Right lung (tissue), 10 donors: ENCODE measurements at places on chromosomes 3 and 15. TPM values are rescaled to one million over a fixed set of nuclear protein-coding genes. Genes with fewer than 3 reads are reported as not detected.

GOLGA8N gene
- 23.0 TPM for polyA plus RNA-seq

CELSR3 gene
- polyA plus RNA-seq = 0.56 TPM

LRRN1 gene
- polyA plus RNA-seq = 23.4 TPM

RAB6B gene
- polyA plus RNA-seq = 6.2 TPM

GOLGA8O gene
- 0.75 TPM for polyA plus RNA-seq

FANCD2OS gene
- 0.36 TPM for polyA plus RNA-seq

TMEM207 gene
- 0.17 TPM for polyA plus RNA-seq

SPINT1 gene
- 46.0 TPM for polyA plus RNA-seq

DISP2 gene
- 1.1 TPM for polyA plus RNA-seq

CCDC51 gene
- polyA plus RNA-seq = 16.4 TPM

CCR4 gene
- polyA plus RNA-seq = 4.0 TPM

EFHB gene
- 5.6 TPM for polyA plus RNA-seq

DUOXA1 gene
- 1.4 TPM for polyA plus RNA-seq

PLA2G4B gene
- polyA plus RNA-seq = 12.2 TPM

LTF gene
- polyA plus RNA-seq = 4.9 TPM

DNA sequence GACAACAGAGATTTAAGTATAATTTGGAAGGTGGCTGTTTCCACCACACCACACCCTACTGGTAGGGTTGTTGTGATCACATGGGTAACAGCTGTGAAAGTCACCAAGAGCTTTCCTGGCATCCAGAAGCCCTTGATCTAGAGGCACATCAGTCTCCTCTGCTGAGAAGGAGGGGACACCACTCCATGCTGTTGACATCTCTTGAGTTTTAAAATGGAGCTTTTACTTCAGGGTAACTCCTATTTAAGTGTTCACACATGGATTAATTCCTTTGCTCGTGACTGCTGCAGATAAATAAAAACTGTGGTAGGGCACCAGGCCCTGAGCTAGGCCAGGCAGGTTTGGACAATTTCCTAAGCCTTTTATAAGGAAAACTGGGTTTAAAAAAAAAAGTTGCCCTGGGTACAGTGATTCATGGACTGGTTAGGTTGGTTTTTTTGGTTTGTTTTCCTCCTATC lies 7.5 kb downstream of the EXOSC7 start:
- DNase-seq = no peak

GRCh38 chr3:156488767-156489166 lies 66.2 kb downstream of the SSR3 start:
- DNase-seq = no peak

- DNase-seq = peak; percentile 29
Measured at GRCh38 chr3:193630005-193630404, 37.0 kb downstream of the OPA1 start.

DNA sequence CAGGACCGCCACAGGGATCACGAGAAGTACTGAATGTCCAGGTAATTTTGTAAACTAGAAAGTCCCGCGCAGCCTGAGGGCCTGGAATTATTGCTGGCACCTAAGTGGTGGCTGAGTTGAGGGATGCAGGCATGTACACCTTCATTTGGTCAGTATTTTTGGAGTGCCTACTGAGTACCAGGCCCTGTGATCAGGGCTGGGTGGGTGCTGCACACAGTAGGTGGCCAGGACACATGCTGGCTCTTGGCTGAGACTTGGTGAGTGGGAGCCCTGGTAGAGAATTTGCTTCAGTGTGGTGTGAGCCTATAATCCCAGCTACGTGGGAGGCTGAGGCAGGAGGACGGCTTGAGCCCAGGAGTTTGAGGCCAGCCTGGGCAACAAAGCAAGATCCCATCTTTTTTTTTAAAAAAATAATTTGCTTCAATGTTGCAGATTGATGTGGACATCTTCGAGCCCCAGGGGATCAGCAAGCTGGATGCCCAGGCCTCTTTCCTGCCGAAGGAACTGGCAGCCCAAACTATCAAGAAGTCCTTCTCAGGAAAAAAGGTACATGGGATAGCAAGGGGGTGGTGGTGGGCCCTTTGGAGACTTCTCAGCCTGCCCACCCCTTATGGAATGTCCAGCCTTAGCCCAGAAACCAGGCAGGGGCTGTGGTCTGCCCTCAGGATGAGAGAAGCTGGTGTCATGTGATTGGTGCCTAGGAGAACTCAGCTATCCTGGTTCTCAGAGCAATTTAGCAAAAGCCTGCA lies 2.6 kb downstream of the ITIH1 start:
- no peak for DNase-seq

DNA sequence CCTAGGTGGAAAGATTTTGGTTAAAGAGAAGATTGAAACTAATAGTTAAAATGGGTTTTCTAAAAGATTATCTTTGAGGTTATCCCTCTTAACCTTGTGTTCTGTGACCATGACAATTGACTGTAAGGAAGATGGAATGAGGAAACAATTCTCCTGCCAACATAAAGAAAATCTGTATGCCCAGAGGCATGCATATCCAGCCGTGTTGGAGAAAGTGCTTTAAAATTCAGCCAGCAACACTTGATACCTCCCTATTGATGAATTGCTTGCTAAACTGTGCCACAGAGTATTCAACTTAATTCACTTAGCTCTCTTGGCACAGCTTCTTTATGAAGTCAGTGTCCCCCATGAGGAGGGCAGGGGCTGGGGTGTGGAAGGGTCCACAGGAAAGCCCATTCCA lies 203.5 kb downstream of the UBE2E2 start:
- no peak for DNase-seq

DNA sequence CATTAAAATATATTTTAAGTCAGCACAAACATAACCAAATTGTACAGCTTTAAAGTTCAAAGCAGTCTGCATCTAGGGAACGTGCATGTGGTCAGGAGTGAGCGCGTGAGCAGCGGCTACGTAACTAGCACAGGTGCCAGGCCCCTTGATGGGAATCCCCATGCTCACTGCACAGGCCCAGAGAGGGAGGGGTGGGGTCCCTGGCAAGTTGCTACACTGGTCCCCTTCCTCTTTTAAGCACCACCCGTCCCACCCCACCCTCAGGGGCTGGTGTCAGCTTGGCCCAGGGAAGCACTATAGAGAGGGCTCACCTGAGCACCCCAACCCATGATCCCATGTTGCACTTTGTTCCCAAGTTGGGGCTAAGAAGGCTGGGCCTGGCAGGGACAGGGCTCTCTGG lies 835 bp upstream of the GMPPB start:
- DNase-seq = no peak

GRCh38 chr3:167602041-167602440 lies 51.7 kb downstream of the WDR49 start:
- DNase-seq = no peak

GRCh38 chr3:63095-63765 lies 133.3 kb upstream of the CHL1 start:
- no peak for DNase-seq

DNA sequence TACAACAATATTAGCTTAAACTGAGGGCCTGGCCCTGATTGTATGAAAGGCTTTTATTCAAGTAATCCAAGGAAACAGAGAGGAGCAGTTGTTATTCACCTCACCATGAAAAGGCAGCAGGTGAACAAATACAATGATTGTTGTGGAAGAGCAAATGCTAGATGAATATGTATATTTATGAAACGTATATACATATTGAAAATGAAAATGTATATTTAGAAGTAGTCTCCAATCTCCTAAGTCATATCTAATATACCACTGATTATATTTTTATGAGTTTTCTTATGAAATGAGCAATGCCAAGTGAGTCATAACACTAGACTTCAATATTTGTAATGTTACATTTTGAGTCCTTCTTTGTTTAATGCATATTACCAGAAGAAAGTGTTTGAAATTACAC lies 116.2 kb upstream of the KCNMB2 start:
- DNase-seq = no peak

- DNase-seq = no peak
Measured at GRCh38 chr3:151156618-151157216, 46.3 kb downstream of the GPR171 start.

DNA sequence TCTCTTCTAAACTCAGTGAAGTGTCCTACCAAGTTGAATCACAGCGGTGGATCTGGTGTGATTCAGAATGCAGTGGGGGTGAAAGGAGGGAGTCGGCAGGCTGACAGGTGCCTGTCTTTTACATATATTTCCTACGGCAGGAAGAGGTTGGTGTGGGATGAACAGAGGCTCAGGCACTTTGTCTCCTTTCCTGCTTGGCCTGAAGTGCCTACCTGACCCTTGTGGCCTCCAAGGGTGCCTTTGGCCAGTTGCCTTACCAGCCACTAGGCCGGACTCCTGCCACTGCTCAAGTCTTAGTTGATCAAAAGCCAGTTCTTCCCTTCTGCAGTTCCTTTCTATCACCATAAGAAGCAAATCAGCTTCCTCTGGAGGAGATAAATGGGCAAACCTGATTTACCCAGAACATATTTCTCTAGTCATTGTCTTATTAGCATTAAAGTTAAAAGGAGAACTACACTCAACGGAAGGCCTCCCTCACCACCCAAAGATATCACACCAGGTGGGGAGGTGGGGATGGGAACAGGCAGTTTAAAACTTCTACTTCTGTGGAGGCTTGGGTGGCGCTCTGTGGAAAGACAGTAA lies 52.1 kb downstream of the CRTC3 start:
- DNase-seq = no peak

DNA sequence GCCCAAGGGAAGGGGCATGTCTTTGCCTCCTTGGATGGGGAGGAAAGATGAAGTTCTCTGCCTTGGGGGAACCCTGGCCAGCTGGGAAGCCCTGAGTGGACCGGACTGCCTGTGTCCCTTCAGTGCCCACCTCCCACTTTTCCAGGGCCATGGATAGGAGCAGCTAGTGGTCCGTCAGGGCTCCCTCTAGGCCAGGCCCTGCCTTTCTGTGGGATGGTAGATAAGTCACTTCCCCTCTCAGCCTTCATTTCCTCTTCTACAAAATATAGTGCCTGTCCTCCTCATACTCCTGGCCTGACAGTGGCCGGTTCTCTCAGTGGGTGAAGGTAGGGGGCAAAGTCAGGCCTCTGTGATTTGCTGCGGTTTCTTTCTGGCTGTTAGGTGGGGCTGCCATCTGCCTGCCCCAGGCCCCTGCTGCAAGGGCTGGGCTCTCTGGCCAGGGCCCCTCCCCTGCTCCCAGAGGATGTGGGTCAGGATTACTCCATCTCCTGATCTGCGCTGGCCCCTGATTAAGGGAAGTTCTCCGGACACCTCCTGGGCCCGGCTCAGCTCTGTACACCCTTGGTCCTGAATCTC lies 1.4 kb downstream of the PLEKHO2 start:
- DNase-seq = no peak

DNA sequence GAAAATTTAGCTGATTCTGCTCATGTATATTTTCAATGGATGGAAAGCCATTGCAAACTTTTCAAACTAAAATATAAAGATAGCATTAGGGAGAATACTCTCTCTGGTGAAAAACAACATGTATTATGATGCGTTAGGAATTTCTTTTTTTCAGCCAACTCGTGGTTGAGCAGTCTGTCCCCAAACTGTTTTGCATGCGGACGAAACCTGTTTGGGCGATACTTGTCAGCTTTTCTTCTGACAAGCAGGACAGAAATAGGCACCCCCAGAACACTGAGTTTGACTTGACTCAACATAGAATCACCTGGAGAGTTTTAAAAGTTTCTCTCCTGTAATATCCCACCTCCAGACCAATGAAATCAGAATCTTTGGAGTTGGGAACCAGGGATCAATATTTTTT lies 417.5 kb upstream of the TPRG1 start:
- DNase-seq = no peak

GRCh38 chr15:89448825-89449224 lies 47.6 kb downstream of the RHCG start:
- no peak for DNase-seq

DNA sequence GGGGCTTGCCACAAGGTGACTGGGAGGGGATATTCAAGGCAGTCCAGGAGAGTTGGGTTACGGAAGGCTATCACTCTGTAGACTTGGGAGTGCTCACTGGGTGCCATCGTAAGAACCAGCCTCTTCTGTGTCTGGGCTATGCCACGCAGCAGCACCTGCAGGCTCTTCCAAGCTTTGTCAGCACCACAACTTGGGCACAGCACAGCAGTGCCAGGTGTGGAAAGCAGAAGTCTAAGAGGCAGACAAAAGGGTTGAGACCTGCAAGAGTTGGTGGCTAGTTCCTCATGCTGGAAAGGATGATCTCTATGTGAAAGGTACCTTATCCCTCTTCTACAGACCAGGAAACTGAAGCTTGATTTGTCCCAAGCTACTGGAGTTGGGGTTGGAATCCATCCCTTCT lies 15.8 kb downstream of the CX3CR1 start:
- DNase-seq = no peak

DNA sequence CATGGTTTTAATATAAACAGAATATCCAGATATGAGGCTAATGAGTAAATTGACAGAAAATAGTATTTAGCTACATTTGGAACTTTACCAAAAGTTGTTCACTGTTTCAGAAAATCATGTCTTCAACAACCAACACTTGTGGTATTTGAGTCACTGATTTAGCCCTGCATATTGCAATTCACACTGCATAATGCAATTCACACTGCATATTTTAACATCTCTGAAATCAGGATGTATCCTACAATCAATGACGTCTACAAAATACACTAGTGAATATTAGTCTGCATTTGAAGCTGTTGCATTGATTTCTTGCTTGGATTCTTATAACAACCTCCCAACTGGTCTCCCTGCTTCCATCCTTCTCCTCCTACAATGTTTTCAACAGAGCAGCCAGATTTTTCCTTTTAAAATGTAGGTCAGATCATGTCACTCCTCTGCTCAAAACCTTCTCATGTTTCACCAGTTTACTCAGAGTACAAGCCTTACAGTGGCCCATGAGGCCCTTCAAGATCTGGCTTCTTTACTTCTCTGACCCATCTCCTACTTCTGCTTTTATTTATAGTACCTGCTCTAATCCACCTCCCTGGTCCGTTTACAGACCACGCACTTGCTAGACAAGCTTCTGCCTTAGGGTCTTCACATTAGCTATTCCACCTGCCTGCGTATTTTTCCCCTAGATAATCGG lies 11.4 kb upstream of the RAB11A start:
- DNase-seq = no peak

GRCh38 chr3:23915537-23916108 lies 1.2 kb downstream of the NKIRAS1 start:
- no peak for DNase-seq

GRCh38 chr3:18389108-18389733 lies 35.9 kb downstream of the SATB1 start:
- no peak for DNase-seq

- no peak for DNase-seq
Measured at GRCh38 chr3:187264021-187264420, 27.5 kb downstream of the MASP1 start.

GRCh38 chr15:60975218-60975617 lies 253.9 kb downstream of the RORA start:
- DNase-seq = no peak

DNA sequence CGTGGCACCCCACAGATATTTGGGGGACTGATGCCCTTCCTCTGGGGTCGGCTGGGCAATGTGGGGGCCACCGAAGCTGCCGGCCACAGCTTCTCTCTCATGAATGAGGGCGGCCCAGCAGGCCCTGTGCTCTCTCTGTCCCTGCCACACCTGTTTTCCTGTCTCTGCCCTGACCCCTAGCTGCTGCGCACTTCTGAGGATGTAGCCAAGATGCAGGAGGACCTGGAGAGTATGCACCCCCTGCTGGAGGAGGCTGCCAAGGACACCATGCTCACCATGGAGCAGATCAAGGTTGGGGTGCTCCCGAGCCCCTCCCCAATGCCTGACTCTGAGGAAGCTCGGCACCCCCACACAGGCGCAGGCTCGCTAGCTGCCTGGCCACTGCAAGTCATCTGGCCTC lies 59.7 kb downstream of the SEMA3G start:
- no peak for DNase-seq
